ENCODE measurements at places on chromosomes 3 and 15.

- DNase-seq: no peak
Measured at GRCh38 chr3:136162322-136162721, 33.8 kb downstream of the MSL2 start.

DNA sequence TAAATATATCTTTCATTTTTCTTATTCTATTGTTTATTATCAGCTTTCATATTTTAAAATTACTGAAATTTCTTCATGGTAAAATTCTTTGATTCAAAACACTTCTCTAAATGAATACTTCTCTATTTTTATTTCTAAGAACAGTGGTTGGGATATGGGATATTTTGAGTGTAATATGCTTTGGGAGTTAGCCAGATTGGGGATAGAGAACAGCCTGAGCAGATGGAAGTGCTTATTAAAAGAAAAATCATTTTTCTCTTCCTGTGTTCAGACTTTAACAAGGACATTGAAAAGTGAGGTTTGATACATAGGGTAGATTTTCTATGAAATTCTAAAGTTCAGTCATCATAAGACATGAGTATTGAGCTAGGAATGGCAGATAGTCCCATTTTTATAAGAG lies 84.8 kb downstream of the COL6A5 start:
- no peak for DNase-seq

- peak; percentile 17 for DNase-seq
Measured at GRCh38 chr3:168847291-168847883, 751.7 kb upstream of the GOLIM4 start.

GRCh38 chr3:194961149-194961548 lies 275.5 kb downstream of the FAM43A start:
- no peak for DNase-seq

DNA sequence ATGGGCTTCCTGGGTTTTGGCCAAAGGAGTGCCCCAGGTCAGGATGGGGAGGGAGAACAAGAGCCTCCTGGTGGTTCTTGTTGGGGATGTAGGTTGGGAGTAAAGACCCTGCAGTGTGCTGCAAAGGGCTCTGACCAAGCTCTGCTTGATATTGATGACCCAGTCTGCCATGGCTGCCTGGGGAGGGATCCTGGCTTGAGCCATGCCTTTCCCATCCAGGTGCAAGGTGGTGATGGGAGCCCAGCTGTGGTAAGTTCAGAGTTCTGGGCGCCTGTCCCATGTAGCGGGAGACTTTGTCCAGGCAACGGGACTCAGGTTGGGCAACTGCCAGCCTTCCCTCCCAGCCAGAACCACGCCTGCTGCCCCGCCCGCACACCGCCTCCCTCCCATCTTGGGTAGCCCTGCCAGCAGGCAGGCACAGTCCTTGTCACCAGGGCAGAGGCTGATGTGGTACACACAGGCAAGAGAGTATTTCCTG lies 2.6 kb downstream of the GNAI2 start:
- no peak for DNase-seq

- no peak for DNase-seq
Measured at GRCh38 chr3:180414157-180414556, 187.8 kb upstream of the TTC14 start.

GRCh38 chr3:15997274-15997943 lies 177.1 kb upstream of the GALNT15 start:
- DNase-seq: no peak

DNA sequence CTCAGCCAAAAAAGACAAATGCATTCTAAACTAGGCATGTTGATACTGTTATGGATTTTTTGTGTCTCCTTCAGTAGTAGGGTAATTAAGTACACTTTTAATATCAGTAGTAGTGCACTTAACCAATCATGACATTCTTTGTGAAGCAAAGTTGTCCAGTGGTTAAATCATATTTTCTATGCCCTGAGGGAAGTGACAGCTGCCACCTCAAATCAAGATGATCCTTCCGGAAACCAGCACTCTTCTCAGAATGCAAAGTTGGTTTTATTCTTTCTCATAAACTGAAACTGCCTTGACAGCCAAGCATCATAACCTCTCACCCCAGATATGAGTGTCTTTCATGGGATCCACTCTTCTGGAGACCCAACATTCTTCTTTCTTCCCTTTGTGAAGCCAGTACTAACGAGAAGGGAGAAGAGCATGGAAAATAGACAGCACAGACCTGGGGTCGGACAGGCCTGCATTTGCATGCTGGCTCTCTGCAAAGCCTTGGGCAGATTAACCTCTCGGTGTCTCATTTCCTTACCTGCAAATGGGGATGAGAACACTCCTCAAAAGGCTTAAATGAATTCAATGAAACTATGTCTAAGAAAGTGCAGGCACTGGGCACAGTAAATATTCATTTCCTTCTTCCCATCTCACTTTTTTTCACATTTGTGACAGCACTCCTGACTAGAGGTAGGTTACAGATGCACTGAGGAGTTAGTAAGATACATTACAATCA lies 13.2 kb downstream of the AAGAB start:
- DNase-seq: no peak

GRCh38 chr3:113304856-113305540 lies 93.6 kb downstream of the BOC start:
- DNase-seq: no peak

- DNase-seq: no peak
Measured at GRCh38 chr3:144522456-144522855, 550.8 kb downstream of the DIPK2A start.

DNA sequence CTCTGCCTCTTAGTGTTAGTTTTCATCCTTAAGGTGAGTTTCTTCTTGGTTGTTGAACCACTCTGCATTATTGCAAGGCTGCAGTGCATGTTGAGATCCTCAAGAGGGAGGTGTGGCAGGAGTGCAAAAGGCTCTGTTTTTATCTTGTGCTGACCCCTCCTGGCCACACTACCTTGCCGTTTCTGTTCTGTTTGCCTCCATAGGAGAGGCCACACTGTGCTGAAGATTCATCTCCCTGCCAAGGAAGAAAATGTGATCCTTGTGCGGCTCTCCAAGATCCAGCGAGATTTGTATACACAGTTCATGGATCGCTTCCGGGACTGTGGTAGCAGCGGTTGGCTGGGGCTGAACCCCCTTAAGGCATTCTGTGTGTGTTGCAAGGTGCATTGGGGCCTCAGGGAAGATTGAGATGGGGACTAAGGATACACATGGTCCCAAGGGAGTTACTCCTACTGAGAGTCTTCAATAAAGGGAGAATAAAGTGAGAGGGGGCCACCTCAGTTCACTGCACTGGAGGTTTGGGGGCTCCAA lies 33.0 kb upstream of the TEX264 start:
- DNase-seq: no peak

GRCh38 chr3:102471001-102471400 lies 36.2 kb downstream of the ZPLD1 start:
- no peak for DNase-seq

- no peak for DNase-seq
Measured at GRCh38 chr3:80993241-80993945, 768.1 kb downstream of the GBE1 start.

DNA sequence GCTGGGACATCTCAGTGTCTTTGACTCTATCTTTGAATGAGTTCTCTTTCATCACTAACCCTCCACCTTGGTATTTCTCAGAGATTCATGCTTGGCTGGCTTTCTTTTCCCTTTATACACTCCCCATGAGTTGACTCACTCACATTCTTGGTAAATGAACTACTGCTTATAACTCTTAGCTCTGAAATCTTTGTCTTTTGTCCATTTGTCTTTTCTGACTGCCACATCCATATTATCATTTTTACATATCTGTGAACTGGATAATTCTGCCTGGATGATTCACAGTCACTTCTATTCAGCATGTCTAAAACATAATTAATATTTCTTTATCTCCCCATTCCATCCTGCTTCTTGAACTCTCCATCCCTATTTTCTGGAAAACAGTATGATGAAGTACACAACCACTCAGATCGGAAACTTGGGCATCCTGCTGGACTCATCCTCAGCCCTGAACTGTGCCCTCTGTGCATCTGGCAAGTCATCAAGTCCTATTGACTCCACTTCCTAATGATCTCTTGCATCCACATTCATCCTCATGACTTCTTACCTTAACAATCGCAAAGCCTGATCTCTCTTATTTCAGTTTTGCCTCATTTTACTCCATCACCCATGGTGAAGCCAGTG lies 66.9 kb downstream of the KCNAB1 start:
- no peak for DNase-seq

GRCh38 chr3:125149462-125149861 lies 63.1 kb downstream of the SLC12A8 start:
- no peak for DNase-seq

- no peak for DNase-seq
Measured at GRCh38 chr15:40106203-40107161, 2.2 kb downstream of the BMF start.

GRCh38 chr15:48191574-48192225 lies at the start of gene CTXN2:
Gene CTXN2 (plus strand): TSS chr15:48191665. CDS start chr15:48201301, 9,636 bp downstream.
- DNase-seq: peak; percentile 11

GRCh38 chr15:68704496-68705021 lies 116.1 kb downstream of the ANP32A start:
- no peak for DNase-seq

GRCh38 chr3:115554487-115554807 lies 68.9 kb upstream of the GAP43 start:
- no peak for DNase-seq

DNA sequence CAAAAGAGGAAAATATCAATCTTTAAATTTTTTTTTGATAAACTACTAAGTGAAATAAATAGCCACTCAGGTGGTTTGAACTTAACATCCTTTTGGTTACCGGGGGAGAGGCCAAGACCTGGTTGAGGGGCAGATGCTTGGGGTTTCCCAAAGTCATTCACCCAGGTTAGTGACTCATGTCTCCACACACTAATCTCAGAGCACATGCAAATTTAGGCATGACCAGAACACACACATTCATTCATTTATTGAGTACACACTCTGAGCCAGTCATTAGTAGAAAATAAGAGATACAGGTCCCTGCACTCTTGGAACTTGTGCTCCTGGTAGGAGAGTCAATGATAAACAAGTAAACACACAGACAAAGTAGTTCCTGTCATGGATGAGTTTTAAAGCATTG lies 7.3 kb downstream of the ILDR1 start:
- no peak for DNase-seq

GRCh38 chr15:37058316-37058985 lies 41.9 kb downstream of the MEIS2 start:
- DNase-seq: no peak
